ENCODE measurements at places on chromosomes 2 and 18. TPM values are rescaled to one million over a fixed set of nuclear protein-coding genes. Genes with fewer than 3 reads are reported as not detected.

Gene TRAK2
- total RNA-seq, result 62.7 TPM

Gene SLC40A1
- 94.2 TPM for total RNA-seq

Gene SERPINB3
- total RNA-seq, result not detected

Gene FEZ2
- 36.1 TPM for total RNA-seq

Gene UGT1A8
- not detected for total RNA-seq

All from lung (tissue), 17 donors.